Activated CD4-positive, alpha-beta T cell treated with anti-CD3 and anti-CD28 coated beads, Interleukin-2, amount 50 U/mL, for 24 hours (primary cell): ENCODE measurements at places on chromosomes 12 and 14.

GRCh38 chr12:45227316-45228067, 11.6 kb downstream of the ANO6 start:
- no peak for DNase-seq

- DNase-seq, result no peak
Observed at GRCh38 chr14:29757188-29757680, 170.4 kb downstream of the PRKD1 start.

DNA sequence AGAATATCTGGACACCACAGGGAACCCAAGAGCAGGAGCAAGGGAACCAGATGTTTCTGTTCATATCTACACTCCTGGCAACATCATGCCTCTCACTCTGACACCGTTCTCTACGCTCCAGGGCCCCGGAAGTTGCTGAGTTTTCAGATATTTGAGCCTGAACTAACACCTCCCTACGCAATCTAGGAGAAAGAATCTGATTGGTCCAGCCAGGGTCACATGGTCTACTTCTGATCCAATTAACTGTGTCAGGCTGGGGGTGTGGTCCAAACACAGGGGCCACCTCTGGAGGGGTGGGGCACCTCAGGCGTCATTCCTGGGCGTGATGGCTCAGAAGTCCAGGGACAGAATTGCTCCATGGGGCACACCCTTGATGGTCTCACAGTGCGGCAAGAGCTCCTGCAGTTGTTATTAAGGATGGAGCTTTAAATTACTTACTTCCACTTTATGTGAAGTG, 165.5 kb downstream of the PTPN11 start:
- DNase-seq, result no peak

DNA sequence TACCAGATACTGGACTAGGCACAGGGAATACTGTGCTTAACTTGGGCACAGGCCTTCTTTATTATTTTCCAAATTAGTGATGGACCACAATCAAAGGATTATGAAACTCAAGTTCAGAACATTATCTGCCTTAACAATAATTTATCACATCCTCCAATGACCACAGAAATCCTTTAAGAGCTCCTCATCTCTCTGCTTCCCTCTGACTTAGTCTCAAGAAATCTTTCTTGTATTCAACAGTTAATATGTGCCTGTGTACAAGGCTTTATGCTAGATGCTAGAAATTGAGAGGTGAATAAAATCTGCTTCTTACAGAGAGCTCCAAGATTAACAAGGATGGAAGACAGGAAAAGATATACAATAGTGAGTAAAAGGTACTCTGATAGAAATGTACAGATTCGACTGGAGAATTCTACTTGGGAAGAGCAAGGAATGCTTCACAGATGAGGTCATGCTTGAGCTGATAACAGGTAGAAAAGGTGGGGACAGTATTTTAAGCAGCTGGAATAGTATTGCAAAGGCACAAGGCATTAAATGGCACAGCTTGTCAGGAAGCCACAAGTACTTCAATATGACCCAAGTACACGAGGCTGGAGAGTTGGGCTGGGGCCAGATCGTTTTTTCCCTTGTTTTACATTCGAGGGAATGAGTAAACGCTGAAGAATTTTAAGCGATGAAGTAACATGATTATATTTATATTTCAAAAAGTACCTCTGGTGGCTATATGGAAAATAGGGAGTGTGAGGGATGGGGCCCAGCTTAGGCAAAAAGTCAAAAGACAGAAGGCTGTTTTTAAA, 55.1 kb upstream of the ARID2 start:
- no peak for DNase-seq
